ENCODE measurements at places on chromosomes 2 and 18.

- no peak overlapping the region for H3K4me3 ChIP-seq
- no peak overlapping the region for H3K27ac ChIP-seq
- H3K27me3 ChIP-seq, result peaks cover 17% of the 10 kb centered on the region
- no peaks in the 10 kb centered on the region for H3K4me1 ChIP-seq
- no peaks in the 10 kb centered on the region for H3K36me3 ChIP-seq
- DNase-seq, result no peak
Measured at GRCh38 chr2:239526666-239527415, 126.0 kb upstream of the HDAC4 start.

DNA sequence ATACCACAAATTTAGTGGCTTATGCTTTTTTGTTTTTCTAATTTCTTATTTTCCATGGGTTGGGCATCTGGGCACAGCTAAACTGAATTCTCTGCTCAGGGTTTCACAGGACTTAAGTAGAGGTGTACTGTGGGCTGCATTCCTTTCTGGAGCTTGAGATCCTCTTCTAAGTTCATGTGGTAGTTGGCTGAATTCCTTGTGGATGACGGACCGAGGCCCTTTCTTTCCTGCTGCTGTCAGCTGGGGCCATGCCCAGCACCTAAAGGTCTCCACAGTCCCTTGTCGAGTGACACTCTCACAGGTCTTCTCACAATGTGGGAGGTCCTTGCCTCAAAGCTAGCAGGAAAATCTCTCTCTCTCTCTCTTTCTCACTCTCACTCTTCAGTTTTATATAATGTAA, 433.5 kb upstream of the LRATD1 start:
- H3K27ac ChIP-seq, result no peak overlapping the region
- H3K4me1 ChIP-seq, result no peaks in the 10 kb centered on the region
- no peaks in the 10 kb centered on the region for H3K27me3 ChIP-seq
- DNase-seq, result no peak
- no peak overlapping the region for H3K4me3 ChIP-seq

DNA sequence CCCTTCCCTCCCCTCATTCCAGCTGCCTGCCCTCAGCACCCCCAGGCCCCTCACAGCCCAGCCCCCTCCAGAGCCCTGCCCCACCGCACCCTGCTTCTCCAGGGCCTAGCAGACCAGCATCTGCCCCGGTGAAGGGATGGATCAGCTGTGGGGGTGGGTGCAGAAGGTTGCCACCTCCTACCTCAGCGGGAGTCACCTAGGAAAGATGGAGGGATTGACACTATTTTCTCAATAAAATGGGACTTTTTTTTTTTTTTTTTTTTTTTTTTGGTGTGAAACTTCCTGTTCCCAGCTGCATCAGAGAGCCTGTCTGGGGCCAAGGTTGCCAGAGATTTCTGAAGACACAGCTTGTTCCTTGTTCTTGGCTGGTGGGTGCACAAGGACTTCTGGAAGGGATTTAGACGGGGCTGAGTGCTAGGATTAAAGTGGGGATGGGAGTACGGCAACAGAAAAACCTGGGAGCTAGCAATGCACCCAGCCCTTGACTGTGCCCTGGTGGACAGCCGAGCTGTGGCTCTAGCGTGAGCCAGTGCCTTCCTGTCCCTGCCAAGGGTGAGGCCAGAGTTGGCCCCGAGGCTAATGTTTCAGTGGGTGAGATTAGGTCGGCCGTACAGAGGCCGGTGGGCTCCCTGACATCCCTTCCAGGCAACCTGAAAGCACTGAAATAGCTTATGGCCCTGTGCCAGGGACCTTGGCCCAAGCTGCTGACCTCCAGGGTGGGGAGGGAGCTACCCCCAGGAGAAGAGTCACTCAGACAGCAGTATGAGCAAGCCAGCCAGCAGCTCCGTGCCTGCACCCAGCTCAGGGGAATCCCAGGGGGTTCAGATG, 4.6 kb downstream of the B3GNT7 start:
- DNase-seq, result no peak
- H3K36me3 ChIP-seq, result peaks cover 18% of the 10 kb centered on the region
- H3K4me1 ChIP-seq, result peaks cover 46% of the 10 kb centered on the region
- H3K27me3 ChIP-seq, result no peaks in the 10 kb centered on the region

DNA sequence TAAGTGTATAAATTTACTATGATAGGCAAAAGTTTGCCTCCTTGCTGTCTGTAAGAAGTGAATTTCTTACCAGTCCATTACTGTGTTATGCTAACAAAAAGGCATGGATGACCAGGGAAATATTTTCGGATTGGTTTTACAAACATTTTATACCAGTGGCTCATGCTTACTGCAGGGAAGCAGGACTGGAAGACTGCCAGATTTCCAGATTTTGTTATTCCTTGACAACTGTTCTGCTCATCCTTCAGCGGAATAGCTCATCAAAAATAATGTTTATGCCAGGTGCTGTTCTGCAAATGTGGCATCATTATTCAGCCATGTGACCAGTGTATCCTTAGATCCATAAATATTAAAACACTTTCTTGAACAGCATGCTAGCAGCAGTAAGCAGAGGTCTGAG, 40.4 kb upstream of the NETO1 start:
- peaks cover 6% of the 10 kb centered on the region for H3K27me3 ChIP-seq
- H3K4me3 ChIP-seq, result no peak overlapping the region
- no peaks in the 10 kb centered on the region for H3K36me3 ChIP-seq
- H3K4me1 ChIP-seq, result no peaks in the 10 kb centered on the region
- H3K27ac ChIP-seq, result no peak overlapping the region

DNA sequence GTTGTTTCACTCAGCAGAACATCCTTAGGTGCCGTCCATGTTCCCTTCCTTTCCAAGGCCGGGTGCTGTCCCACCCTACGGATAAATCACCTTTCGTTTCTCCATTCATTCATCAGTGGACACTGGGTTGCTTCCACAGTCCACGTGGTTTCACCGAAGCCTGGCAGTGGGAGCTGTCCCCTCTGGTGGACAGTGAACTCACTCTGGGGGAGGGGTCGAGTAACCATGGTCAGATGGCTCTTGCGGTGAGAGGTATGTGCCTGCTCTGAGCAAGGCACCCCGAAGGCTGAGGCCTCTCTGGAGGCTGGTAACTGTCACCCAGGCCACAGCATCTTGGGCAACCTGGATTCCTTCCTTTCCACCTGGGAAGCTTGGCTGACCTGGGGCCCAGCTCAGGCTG, 61.5 kb upstream of the TWIST2 start:
- H3K27ac ChIP-seq, result no peak overlapping the region
- no peaks in the 10 kb centered on the region for H3K36me3 ChIP-seq
- peaks cover 18% of the 10 kb centered on the region for H3K27me3 ChIP-seq
- H3K4me3 ChIP-seq, result no peak overlapping the region
- H3K4me1 ChIP-seq, result no peaks in the 10 kb centered on the region

GRCh38 chr2:160156100-160156499, 44.0 kb downstream of the ITGB6 start:
- no peak for DNase-seq
- H3K27me3 ChIP-seq, result no peaks in the 10 kb centered on the region
- no peaks in the 10 kb centered on the region for H3K4me1 ChIP-seq
- H3K36me3 ChIP-seq, result no peaks in the 10 kb centered on the region

DNA sequence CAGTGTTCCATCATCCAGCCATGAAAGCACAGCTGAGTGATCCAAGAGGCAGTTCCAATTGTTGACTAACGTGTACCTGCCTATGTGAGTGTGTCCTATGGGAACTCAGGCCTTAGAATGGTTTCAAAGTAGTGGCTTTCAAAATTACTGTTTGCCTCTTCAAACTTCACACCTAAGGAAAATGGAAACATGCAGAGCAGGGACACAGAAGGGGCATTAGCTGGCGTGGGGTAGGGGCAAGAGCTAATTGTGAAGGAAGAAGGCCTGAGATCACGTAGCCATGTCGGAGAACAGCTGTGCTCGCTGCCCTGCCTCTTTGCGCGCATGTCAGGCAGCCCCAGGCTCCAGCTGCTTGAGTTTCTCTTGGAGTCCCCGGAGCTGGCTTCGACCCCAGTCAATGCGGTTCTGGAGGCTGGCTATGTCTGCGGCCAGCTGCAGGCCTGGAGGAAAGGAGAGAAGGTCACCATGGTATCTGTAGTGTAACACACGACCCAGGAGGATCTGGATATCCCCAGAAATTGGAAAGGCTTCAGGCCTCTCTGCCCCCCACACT, 3.8 kb upstream of the IMP4 start:
- peaks cover 43% of the 10 kb centered on the region for H3K36me3 ChIP-seq
- no peak for DNase-seq
- no peaks in the 10 kb centered on the region for H3K27me3 ChIP-seq
- H3K4me1 ChIP-seq, result peaks cover 25% of the 10 kb centered on the region
- no peak overlapping the region for H3K27ac ChIP-seq

DNA sequence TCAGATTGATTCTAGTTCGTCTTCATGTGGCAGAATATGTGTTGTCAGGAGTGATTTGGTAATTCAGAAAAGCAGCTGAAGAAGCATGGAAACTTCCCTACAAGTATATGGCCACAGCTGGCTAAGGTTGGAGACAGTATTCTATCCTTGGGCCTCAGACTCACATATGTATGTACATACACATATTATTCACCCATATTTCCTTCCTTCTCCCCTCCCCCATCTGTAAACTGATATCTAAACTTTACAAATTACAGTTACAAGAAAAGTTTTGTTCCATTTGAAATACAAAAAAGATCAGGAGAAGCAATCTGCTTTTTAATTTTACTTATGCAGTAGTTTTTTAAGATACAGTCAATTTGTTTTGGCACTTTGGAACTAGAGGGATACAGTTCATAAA, 3.1 kb downstream of the SP3 start:
- no peak for DNase-seq
- H3K4me1 ChIP-seq, result peaks cover 55% of the 10 kb centered on the region
- peak overlapping the region; percentile 77 for H3K4me3 ChIP-seq
- H3K27ac ChIP-seq, result peak overlapping the region; percentile 65
- peaks cover 29% of the 10 kb centered on the region for H3K36me3 ChIP-seq

GRCh38 chr2:157265825-157266224, 8.3 kb downstream of the GALNT5 start:
- H3K27ac ChIP-seq, result no peak overlapping the region
- peaks cover 6% of the 10 kb centered on the region for H3K4me1 ChIP-seq
- no peak overlapping the region for H3K4me3 ChIP-seq
- DNase-seq, result no peak

DNA sequence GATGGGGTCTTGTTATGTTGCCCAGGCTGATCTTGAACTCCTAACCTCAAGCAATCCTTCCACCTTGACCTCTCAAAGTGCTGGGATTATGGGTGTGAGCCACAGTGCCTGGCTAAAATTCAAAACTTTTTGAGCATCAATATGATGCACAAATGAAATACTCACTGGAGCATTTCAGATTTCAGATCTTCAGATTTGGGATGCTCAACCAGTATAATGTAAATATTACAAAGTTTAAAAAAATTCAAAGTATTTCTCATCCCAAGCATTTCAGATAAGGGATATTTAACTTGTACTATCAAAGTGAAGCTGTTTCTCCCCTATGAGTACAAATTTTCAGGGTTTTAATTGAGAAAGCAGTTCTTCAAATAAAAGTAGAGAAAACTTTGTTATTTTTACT, 164.1 kb upstream of the CCDC68 start:
- H3K4me3 ChIP-seq, result no peak overlapping the region
- no peaks in the 10 kb centered on the region for H3K36me3 ChIP-seq
- no peak for DNase-seq
- H3K4me1 ChIP-seq, result peaks cover 10% of the 10 kb centered on the region
- H3K27me3 ChIP-seq, result no peaks in the 10 kb centered on the region

DNA sequence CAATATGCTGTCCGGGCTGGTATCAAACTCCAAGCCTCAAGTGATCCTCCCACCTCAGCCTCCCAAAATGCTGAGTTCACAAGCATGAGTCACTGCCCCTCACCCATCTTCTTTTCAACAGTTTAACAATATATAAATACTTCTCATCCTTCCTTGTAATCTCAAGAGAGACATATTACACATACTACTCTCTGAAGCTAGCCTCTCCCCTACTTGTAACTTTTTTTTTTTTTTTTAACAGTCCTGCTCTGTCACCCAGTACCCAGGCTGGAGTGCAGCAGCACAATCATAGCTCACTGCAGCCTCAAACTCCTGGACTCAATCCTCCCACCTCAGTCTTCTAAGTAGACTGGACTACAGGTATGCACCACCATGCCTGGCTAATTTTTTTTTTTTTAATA, 5.7 kb downstream of the GFPT1 start:
- no peak overlapping the region for H3K4me3 ChIP-seq
- DNase-seq, result no peak
- H3K36me3 ChIP-seq, result peaks cover 20% of the 10 kb centered on the region
- H3K4me1 ChIP-seq, result peaks cover 39% of the 10 kb centered on the region

- H3K4me1 ChIP-seq, result peaks cover 14% of the 10 kb centered on the region
- H3K27ac ChIP-seq, result no peak overlapping the region
- no peaks in the 10 kb centered on the region for H3K27me3 ChIP-seq
- no peak overlapping the region for H3K4me3 ChIP-seq
- no peak for DNase-seq
Measured at GRCh38 chr2:127398239-127398590, 10.4 kb upstream of the MAP3K2 start.

- no peak overlapping the region for H3K4me3 ChIP-seq
- peaks cover 18% of the 10 kb centered on the region for H3K36me3 ChIP-seq
- peak overlapping the region; percentile 25 for H3K27ac ChIP-seq
- no peaks in the 10 kb centered on the region for H3K4me1 ChIP-seq
Measured at GRCh38 chr2:142989273-142990204, 112.1 kb downstream of the KYNU start.

GRCh38 chr2:228665232-228665631, 483.7 kb upstream of the SPHKAP start:
- no peaks in the 10 kb centered on the region for H3K4me1 ChIP-seq
- H3K4me3 ChIP-seq, result no peak overlapping the region
- H3K36me3 ChIP-seq, result no peaks in the 10 kb centered on the region
- no peak overlapping the region for H3K27ac ChIP-seq
- no peak for DNase-seq

DNA sequence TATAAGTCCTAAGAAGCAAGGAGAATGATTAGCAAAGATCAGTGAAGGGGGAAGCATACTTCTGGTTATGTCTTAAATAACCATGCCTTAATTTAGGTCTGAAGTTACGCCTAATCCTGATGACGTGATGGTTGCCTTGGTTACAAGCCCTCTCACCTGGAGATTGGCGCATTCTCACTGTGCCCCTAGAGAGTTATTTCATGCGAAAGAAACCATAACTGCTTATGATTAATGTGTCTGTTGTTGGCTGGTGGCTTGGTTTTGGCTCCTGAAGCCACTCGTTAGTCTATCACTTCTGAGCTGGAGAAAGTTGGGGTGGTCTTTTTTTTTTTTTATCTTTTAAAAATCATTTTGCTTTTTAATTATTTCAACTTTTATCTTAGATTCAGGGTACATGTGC, 47.0 kb downstream of the TNFRSF11A start:
- peaks cover 5% of the 10 kb centered on the region for H3K27me3 ChIP-seq
- no peak overlapping the region for H3K4me3 ChIP-seq
- peak overlapping the region; percentile 10 for H3K27ac ChIP-seq
- H3K36me3 ChIP-seq, result peaks cover 8% of the 10 kb centered on the region
- peaks cover 14% of the 10 kb centered on the region for H3K4me1 ChIP-seq
- peak; percentile 20 for DNase-seq
